ENCODE measurements at places on chromosomes 2 and 18.

GRCh38 chr18:3451989-3452749, 2.2 kb downstream of the TGIF1 start:
- DNase-seq, result no peak

- no peak for DNase-seq
Observed at GRCh38 chr18:68525091-68525490, 189.8 kb downstream of the TMX3 start.

GRCh38 chr2:23522726-23523372, 137.9 kb downstream of the KLHL29 start:
- no peak for DNase-seq

- DNase-seq, result peak; percentile 59
Observed at GRCh38 chr2:121356058-121356640, 71.1 kb upstream of the TFCP2L1 start.

- no peak for DNase-seq
Observed at GRCh38 chr2:170163411-170164065, 14.4 kb upstream of the MYO3B start.

DNA sequence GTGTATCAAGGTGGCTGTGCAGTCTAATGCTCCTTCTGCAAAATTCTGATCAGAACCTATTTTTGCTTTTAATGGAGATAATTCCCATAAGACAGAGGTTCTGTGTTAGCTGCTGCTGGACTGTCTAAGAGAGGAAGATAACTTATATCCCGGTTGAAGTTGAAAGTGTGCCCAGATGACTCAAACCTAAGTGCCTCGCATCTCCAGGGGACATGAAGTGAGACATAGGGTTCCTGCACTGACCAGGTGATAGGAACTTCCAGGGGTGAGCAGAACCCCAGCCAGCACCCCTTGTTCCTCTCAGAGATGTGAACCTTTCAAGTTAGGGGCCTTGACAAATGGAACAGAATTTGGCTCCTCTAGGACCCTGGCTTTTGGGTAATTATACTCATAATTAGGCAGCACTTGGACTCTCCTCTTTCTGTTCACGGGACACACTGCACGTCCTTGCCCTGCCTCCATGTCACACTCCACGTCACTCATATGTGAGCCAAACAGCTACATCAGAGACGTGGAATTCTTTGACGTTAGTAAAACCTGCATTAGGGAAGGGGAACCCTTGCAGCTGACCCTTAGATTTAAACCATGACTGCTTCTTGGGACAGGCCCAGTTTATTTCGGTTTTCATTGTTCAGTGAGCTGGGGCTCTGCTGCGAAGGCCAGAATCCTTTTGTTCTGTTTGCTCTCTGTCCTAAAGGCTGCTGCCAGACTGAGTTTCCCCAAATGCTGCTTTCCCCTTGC, 104.5 kb upstream of the ALPP start:
- DNase-seq, result no peak

DNA sequence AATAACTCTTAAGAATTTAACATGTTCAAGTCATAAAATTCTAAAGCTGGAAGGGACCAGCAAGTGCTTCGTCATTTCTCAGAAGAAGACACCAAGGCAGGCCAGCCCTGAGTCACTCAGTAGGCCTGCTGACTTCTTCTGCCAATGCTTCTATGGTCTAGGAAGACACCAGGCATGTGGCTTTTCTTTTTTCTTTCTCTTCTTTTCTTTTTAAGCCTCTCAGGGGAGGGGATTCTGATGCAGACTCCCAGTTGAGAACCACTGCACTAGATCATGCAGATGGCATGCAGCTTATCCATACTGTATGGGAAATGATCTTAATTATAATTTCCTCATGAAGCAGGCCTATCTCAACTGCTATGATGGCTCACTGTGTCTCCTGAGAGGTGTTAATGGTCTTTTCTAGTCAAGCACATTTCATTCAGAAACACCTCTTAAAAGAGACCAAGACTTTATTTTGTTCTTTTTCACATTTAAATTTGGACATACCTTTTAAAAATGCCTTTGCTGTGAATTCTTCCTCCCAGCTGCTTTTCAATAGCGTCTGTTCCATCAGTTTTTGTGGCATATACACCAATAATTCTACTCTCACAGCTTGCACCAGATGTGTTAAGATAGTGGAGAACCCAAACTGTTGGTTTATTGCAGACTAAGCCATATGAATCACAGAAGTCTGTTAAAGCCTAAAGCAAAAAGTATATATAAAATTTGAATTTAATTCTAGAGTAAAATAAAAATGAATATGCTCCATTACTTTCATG, 11.3 kb downstream of the KCTD18 start:
- no peak for DNase-seq

All from HuH-7.5 (cell line).